ENCODE measurements at places on chromosomes 1 and 21.

GRCh38 chr1:226762988-226763904 lies 24.2 kb upstream of the ITPKB start:
- no peak for DNase-seq

- DNase-seq = no peak
Measured at GRCh38 chr1:10325521-10325920, 73.3 kb upstream of the PGD start.

GRCh38 chr1:226525750-226526149 lies 22.8 kb upstream of the STUM start:
- DNase-seq = no peak

DNA sequence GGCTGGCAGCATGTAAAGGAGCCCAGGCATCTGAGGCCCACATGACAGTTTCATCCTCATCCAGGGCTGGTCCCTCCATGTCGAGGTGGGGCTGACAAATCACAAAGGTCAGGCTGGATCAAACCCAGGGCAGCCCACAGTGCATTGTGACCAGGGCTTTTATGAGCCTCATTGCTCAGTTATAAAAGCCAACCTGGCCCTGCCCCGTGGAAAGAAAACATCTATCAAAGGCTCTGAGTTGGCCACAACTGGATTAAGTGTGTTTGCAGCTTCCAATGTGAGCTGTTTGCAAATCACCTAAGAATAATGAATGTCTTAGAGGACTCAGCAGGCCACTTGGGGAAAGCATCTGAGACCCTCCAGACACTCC lies 45.4 kb downstream of the GRHL3 start:
- no peak for DNase-seq

- DNase-seq = no peak
Measured at GRCh38 chr1:94396356-94397010, 21.7 kb upstream of the ABCD3 start.

GRCh38 chr1:154859786-154860155 lies 10.3 kb downstream of the KCNN3 start:
- no peak for DNase-seq

DNA sequence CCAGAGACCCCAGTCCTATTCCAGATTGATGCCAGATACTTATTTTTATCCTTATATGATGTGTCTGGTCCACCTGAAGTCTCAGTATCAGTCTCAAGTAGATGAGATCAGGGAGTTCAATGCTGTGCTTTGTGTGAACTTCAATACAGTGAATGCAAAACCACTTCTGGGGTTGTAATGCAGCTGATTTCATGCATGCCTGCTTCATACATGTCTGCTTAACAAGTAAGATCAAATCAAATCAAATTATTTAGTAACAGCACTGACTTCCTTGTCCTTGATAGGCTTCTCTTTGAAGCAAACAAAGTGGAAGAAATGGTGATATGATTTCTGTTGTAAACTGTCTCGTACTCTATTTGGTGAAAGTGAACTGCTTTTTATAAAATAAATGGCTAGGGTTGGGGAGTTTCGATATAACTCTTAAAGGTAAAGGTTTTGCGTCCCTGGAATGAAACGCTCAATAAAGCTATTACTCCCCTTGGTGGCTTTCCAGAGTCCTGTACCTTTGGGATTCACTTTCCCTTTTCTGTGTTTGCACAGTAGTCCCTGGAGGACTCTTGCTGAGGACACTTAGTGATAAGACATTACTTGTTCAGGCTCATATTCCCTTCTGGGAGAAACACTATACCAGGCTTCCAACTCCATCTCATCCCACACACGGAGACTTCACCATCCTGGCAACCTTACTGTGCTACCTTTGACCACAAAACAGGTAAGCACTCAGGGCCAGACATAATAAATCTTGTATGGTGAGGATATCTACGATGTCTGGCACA lies 59.3 kb downstream of the FH start:
- DNase-seq = no peak

- no peak for DNase-seq
Measured at GRCh38 chr1:185377831-185378230, 60.8 kb upstream of the IVNS1ABP start.

GRCh38 chr1:38929476-38929875 lies 12.2 kb downstream of the RHBDL2 start:
- no peak for DNase-seq

DNA sequence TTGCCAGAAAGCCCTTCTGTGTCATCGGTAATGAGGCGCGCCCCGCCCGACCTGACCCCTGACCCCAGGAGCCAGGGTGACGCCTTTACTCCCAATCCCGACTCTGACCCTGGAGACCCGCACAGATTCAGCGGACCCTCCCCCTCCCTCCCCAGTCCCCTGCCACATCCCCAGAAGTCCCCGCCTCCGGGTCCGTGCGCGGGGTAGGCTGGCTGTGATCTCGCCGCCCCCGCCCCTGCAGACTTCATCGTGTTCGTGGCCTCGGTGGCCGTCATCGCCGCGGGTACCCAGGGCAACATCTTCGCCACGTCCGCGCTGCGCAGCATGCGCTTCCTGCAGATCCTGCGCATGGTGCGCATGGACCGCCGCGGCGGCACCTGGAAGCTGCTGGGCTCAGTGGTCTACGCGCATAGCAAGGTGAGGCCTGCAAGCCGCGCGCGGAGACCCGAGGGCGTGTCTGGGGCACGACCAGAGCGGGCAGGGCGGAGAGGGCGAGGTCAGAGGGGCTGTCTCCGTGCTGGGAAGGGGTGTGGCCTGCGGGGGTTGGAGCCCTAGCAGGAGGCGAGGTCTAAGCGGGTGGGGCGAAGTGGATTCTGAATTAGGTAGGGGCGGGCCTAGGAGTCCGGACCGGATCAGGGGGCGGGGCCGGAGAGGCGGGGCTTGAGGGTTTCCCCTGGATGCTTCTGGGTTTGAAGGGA lies 34.8 kb downstream of the KCNQ4 start:
- DNase-seq = no peak

DNA sequence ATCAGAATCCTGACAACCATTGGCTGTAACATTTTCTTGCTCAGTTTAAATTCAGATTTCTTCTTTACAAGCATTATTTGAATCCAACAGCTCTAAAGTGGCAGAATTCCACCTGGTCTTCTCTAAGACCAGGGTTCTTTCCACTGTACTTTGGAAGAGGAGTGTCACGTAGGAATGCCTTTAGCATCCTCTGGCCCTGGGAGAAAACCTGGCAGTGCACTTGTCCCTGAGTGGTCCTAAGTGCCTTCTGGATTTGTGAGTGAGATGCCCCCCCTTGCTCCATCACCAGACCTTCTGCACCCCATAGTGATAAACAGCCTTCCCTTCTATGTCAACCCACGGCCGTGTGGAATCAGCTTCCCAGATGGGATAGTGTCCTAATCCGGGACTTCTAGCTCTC lies 57.1 kb upstream of the NHLH2 start:
- no peak for DNase-seq

GRCh38 chr1:117122330-117123025 lies 929 bp upstream of the TRIM45 start:
- no peak for DNase-seq

Data from Kasumi-1 (cell line).